Fibroblast of pulmonary artery (primary cell): ENCODE measurements at places on chromosomes 7 and 10.

- DNase-seq = no peak
Observed at GRCh38 chr7:80017101-80017698, 117.4 kb upstream of the GNAI1 start.

DNA sequence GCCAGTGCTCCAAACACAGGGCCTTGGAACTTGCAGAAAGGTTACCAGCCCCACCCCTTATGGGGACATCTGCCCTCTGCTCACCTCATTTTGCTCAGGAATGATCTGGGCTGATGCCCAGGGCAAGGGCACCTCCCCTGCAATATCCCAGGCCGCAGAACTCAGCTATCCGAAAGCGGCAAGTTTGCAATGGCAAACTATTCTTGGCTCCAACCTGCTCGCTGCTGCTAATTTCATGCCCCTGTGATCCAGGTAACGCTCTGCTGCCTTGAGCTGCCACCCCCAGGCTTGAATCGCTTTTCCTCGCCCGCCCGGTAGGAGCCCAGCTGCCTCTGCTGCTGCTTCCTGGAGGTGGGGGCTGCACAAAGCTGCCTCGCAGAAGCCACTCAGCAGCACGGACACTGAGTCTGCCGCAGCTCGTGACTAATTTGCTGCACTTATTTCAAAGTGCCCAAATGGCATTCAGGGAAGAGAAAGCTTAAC is 18.2 kb downstream of the SLC29A3 start:
- DNase-seq = no peak

- peak; percentile 21 for DNase-seq
Observed at GRCh38 chr7:152759949-152760853, 649 bp downstream of the ACTR3B start.

DNA sequence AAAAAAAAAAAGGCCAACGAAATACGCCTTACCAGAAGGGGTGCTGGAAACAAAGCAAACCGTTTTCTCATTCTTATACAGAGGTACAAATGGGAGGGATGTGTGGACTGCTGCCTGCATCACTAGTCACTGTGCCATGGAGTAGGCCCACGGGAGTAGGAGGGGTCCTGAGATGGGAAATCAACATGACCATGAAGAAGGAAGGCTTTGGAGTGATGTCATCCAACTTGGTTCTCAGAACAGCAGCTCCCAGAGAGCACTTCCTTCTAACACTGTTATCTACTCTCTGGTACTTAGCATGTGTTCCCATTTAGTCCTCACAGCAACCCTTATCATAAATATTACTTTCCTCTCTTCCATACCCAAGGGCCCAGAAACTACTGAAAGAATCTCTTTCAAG is 60.0 kb upstream of the LRGUK start:
- no peak for DNase-seq

DNA sequence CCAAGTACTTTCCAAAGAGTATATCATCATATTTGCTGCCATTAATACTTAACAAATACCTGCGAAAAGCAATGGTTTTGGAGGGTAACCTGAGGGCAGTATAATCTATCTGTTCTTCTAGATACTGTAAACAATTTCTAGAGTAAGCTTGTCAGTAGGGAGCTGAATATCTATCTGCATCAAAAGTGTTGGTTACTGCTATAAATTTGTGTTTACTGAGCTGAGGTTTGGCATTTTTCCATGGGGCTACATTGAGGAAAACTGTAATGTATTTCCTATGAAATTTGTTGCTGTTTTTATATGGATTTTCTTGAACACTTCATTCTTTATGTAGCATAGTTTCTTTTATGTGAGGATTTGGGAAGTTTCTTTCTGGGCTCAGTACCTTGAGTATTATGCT is 913.4 kb downstream of the CNTNAP2 start:
- DNase-seq = no peak

DNA sequence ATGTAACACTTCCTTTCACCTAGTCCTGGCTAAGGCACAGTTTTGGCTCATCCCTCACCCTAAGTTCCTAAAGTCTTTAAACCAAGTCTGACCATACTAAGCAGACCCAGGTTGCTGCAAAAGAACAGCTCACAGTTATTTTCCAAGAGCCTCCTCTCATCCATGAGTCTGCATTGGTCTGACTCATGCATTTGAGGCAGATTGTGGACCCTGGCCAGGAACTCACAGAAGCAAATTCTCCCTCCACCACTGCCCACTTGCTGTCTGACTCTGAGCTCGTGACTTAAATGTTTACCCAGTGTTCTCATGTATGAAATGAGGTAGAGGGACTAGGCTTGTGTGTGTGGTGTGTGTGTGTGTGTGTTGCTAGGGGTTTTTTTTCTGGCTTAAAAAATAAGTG is 1272.8 kb downstream of the TYW1 start:
- DNase-seq = peak; percentile 17

DNA sequence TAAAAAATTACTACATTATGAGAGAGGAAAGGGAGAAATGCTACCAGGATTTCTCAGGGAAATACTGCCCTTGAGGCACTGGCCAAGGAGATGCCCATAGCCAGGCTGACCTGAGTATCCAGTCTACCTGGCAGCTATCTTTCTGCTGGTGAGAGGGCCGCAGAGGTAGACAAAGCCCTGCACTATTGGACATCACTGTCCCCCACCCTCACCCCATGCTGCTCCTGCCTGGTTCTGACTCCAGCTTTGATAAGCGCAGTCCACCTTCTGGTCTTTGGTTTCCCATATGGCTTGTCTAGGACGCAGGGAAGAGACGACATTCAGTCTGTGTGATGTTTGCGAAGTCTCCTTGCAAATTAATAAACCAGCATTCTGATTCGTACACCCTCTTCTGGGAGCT is 3.7 kb downstream of the ITPRIP start:
- DNase-seq = no peak

DNA sequence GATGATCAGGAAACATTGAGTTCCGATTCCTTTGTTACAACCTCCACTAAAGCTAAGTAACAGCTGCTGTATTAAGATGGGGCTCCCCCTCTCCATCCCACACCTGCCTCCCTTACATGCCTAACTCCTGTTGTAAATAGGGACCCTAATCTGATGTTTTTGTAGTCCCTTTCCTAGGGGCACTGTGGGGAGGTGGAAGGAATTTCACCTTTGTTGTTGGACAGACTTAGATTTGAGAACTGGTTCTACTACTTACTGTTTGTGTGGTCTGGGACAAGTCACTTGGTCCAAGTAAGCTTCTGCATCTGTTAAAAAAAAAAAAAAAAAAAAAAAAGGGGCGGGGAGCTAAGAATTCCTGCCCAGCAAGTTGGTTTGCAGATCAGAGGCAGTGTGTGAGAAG is 42.6 kb downstream of the KIAA1217 start:
- no peak for DNase-seq

DNA sequence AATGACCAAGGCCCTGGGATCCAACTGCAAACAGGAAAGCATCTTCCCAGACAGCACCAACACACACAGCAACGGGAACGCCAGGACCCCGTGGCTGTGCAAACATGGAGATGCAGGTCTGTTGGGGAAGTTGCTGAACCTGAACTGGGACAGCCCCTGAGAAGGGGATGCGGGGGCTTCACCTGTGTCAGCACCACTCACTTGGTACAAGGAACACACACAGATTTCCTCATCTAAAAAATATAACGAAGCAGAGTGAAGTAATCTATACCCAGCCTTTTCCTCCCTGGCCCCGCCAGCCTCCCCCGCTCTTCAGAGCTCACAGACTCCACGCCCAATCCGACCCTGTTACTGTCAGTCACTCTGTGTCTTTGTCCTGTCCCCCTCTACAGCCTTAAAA is 93.0 kb downstream of the PTPRN2 start:
- no peak for DNase-seq

GRCh38 chr10:114697061-114697598 is 39.1 kb upstream of the ABLIM1 start:
- no peak for DNase-seq

DNA sequence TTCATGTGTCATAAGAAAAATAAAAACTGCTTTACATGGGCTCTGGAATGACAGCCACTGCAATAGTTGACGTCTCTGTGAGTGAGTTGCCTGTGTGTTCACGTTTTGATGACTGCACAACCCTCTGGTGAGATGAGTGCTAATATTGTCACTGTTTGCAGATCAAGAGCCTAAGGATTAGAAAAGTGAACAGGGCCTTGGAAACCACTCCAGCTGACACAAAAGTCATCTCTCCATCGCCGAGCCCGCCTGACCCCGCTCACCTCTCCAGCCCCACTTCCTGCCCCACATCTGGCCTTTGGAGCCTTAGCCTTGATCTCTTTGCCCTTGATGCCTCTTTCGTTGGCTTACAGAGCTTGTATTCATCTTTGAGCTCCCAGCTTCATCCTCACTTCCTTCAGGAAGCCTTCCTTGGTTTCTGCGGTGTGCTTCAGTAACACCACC is 351.7 kb downstream of the TCERG1L start:
- DNase-seq = no peak

GRCh38 chr10:101566333-101567164 is 21.5 kb downstream of the POLL start:
- peak; percentile 24 for DNase-seq

GRCh38 chr7:80841423-80841955 is 77.4 kb downstream of the SEMA3C start:
- no peak for DNase-seq

DNA sequence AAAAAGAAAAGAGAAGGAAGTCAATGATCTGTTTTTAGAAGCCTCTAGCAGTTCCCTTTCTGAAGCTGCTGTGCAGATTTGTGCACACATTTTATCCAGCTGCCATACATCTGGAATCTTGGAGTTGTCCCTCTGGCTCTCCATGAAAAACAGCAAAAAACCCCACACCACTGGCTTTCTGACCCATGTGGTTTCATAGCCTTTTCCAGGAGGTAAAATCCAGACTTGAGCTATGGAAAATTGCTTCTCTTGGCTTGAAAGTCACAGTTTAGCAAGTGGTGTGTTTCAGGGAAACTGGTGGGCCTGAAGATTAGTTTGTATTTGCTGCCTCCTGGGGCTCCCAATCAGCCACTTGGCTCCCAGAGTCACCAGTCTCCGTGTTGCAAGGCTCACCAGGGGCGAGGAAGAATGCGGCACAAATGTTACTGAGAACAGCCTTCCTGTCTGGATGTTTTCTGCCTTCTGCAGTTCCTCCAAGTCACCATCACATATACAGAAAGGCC is 50.1 kb upstream of the ADRB1 start:
- DNase-seq = no peak

DNA sequence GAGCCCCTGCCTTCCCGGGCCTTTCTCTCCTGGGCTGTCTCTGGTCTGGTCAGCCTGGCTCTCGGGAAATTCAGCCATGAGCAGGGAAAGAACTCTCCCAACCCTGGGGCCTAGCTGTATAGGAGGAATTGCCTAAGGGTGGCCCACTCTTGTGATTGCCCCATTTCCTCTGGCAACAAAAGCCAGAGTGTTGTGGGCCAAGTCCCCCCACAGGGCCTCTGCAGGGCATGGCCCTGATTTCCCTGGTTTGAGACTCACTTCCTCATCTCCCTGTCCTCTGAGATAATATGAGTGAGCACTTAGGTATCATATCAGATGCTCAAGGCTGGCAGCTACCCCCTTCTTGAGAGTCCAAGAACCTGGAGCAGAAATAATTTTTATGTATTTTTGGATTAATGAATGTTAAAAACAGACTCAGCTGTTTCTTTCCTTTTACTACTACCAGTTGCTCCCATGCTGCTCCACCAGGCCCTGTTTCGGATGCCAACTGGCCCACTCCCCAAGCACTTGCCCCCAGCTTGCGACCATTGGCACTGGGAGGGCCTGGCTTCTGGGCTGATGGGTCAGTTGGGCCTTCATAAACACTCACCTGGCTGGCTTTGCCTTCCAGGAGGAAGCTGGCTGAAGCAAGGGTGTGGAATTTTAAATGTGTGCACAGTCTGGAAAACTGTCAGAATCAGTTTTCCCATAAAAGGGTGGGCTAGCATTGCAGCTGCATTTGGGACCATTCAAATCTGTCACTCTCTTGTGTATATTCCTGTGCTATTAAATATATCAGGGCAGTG is 11.4 kb downstream of the IRF5 start:
- peak; percentile 63 for DNase-seq

DNA sequence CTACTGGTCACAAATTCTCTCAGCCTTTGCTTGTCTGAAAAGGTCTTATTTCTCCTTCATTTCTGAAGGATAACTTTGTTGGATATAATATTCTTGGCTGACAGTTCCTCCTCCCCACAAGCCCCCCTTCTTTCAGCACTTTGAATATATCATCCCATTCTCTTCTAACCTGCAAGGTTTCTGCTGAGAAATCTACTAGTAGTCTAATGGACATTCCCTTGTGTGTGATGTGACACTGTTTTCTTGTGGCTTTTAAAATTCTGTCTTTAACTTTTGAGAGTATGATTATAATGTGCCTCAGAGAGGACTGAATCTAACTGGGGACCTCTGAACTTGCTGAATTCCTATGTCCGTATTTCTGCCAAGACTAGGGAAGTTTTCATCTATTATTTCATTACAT is 104.3 kb downstream of the RSU1 start:
- no peak for DNase-seq

- no peak for DNase-seq
Observed at GRCh38 chr10:72267819-72268399, 5.8 kb upstream of the DDIT4 start.

- DNase-seq = peak; percentile 69
Observed at GRCh38 chr7:139035586-139036353, at the start of gene ZC3HAV1L. TSS of gene ZC3HAV1L (minus strand) at chr7:139036042. CDS start at chr7:139036017, 25 bp downstream.

- no peak for DNase-seq
Observed at GRCh38 chr10:110167149-110167548, 40.3 kb upstream of the MXI1 start.

DNA sequence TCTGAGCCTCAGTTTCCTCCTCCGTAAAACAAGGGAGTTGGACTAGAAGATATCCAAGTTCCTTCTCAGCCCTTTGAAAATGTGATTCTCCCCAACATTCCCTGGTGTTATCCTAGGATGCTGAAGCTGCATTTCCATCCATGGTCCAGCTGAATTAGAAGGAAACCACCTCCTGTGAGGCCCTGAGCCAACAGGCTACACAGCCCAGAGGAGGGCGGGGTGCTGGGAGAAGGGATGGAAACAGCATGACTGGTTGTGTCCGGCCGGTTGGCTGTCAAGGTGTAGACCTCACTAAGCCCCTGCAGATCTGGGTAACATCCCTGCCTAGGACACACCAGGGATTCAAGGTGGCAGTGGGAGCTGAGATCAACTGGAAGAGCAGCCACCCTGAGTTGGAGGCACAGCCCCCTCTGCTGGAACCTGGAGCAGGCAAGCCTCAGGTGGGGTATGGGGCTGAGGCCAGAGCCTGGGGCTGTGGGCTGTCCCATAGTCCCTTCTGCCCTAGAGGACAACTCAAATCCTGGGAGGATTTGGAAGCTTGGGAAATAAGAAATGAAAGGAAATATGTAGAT is 72.0 kb downstream of the PAX2 start:
- DNase-seq = no peak
